Peyer's patch (tissue), 4 donors: ENCODE measurements at places on chromosomes 5 and 9. TPM values are rescaled to one million over a fixed set of nuclear protein-coding genes. Genes with fewer than 3 reads are reported as not detected.

Gene SMIM33
- 1.7 TPM for total RNA-seq

Gene PCDHA13
- 3.3 TPM for total RNA-seq

Gene PRRT1B
- not detected for total RNA-seq

Gene C9orf43
- 1.1 TPM for total RNA-seq

Gene POLE3
- 56.9 TPM for total RNA-seq

Gene TAF11L13
- not detected for total RNA-seq

Gene WDR38
- total RNA-seq: not detected

DNA sequence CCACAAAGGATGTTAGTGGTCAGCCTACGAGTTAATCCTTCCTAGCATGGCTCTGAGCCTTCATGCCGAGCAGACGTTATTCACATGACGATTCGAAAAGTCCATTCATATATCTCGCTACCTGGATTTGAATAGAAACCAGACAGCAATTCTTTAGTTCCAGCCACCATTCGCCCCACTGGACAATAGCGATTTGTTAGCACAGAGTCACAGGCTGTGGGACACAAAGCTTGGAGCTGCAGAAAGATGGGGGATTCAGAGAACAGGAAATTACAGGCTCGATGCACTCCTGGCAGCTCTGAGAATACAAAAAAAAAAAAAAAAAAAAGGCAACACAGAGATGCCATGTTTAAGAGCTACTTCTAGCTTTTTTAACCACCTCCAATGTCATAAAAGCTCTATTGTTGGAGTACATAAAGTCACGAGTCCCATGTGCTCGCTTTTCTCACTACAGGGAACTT lies 110.7 kb downstream of the NR6A1 start:
- DNase-seq: no peak

DNA sequence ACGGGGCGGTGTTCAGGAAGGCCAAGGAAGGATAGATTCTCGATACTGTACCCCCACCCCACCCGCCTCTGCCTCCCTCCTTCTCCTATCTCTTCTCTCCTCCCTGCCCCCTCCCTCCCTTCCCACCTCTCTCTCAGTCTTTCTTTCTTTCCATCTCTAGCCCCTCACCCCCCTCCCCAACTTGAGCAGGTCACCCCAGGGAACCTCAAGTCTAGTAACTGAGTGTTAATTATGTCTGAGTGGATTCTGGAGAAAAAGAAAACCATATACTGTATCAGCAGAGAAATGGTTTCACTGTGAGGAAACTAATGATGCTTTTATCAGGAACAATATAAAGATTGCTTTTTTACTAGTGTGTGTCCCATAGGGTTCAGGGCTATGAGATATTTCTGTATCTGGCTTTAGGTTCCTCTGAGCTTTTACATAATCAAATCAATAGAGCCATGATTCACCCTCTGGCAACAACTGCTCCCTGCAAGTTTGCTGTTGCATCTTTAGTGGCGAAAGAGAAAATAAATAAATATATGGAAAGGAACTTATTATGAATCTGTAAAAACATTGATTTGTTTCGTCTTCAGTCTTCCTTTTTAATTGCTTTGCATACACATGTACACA lies 639.7 kb downstream of the CCDC171 start:
- DNase-seq: no peak

DNA sequence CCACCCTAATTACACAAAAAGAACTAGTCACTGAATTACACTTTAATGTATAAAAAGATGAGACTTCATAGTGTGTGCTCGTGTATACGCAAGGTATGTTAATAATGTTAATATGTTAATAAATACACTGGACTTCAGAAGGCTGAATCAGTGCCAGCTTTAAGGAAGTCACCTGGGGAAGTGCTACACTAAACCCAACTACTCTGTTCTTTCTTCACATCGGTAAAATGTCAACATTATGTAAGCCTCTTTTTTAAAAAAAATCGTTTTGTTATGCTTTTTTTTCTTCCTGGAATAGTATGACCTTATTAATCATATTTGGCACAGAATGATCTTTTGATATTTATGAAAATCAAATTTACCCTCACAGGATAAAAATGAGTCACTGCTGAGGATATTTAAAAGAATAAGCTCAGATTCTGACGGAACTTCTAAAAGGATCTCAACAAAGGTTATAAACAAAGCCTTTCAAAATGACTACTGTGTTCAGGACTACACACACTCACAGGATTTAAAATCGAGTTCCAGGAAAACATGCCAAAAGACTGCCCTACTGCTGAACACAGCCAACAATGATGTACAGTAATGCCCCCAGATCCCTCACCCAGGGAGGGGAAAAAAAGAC lies 75.9 kb downstream of the AUH start:
- no peak for DNase-seq

DNA sequence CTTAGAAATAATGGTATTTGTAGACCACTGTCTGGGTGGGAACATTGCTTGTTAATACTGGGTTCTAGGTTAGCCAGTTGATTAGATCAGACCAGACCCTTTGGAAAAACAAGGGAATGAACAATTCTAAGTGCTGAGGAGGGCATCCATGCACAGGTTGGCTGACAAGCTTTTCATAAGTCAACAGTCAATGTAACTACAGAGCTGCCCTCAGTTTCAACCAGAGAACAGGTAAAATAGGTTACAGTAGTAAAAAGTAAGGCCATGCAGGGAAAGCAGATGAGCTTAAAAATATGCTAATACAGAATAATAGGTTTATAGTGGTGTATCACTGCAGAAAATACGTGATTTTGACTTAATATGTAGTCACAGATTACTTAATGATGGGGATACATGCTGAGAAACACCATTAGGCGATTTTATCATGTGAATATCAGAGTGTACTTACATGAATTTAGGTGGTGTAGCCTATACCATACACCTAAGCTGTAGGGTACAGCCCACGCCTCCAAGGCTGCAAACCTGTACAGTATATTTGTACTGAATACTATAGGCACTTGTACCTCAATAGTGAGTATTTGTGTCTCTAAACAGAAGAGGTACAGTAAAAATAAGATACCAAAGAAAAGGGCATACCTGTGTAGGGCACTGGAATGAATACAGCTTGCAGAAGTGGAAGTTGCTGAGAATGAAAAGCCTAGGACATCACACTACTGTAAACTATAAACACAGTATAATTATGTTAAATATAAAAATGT lies 6.1 kb upstream of the FGF18 start:
- DNase-seq: no peak

DNA sequence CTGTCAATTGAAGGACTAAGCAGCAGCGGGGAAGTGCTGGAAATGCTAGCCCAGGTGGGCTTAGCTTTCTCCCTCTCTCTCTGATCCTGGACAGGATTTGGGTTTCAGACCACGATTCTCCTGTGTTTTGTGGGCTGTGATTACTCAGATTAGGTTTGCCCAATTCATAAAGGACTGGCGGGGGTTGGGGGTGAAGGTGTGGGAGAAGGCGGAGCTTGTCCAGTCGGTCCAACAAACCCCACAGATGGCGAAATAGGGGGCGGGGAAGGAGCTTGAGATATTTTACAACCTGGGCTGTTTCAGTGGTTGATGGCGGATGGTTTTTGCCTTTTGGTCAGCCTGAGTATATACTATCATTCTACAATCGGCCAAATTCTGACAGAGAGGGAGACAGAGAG lies 35.2 kb downstream of the PCDHAC2 start:
- no peak for DNase-seq

- DNase-seq: no peak
These were observed 52.3 kb downstream of the UGCG start for GRCh38 chr9:111948951-111949350.

DNA sequence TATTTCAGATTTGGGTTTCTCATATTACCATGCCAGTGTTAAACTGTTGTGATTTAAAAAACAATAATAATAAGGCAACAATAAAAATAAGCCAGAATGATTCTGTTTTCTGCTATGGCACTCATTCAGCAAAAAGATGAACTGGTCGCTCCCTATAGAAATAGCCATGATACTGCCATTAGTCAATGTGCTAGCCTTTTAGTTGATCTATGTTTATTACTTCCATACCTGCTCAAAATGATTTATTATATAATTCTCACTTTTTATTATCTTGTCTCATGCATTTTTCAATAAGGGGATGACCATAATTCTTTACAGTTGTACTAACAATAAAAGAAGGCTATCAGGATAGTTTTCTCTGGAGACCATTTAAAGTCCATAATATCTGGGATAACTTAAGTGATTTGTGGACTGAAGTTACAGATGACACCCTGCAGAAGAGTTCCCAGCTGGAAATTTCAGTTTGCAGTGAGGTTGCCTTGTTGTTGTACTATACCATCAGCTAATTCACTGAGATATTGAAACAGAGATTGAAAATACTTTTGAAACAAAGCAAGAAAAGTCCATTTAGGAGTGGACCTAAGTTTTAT lies 334.3 kb downstream of the GABRB2 start:
- DNase-seq: no peak

- no peak for DNase-seq
These were observed 142.1 kb downstream of the EPB41L4A start for GRCh38 chr5:112276991-112277390.

DNA sequence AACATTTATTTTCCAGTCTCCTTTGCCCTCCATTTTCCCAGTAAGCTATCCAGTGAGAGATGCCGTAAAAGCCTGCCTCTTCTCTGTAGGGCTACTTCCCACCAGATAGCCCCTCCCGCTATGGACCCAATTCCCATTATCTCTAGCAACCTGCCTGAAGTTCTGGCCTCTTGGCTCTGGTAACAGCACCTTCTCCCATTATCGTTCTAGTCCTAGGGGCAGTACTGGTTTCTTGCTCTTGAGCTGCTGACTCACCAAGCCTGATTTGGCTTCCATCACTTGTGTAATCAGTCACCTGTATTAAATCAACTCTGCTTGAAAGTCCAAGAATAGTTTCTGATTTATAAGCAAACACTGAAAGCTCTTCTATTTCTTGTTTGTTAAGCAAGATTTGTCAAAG lies 42.8 kb upstream of the PARP8 start:
- DNase-seq: no peak

- DNase-seq: peak; percentile 83
These were observed 75.5 kb downstream of the PHAX start for GRCh38 chr5:126676195-126676624.

DNA sequence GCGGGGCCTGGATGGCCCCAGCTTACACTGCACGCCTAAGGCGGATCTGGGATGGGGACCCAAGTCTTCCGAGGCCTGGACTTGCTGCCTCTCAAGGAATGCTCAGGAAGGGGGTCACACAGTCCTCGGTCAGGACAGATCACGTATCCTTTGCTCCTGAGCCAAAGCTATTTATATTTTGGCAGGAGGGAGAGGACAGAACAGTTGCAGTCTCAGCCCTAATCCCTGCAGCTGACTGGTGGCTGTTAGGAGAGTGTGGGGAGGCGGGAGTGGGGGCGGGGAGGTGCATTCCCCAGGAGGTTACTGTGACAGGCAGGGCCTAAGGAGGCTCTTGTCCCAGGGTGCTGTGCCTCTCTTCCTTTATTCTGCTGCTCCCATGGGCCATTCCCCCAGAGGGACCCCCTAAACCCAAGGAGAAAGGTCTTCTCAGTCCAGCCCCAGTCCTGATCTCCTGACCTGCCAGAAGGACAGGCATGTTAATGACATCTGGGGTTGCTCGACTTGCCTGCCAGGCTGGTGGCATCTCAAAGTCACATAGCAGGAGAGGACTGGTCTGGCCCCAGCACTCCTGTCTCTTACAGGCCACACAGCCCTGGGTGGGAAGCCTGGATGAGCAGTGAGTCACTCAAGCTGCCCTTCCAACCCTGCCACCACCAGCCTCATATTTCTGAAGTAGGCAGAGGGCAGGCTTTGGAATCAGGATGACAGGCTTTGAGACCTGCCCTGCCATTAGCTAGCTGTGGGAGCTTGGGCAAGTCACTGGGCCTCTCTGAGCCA lies 51.9 kb downstream of the COL27A1 start:
- no peak for DNase-seq

DNA sequence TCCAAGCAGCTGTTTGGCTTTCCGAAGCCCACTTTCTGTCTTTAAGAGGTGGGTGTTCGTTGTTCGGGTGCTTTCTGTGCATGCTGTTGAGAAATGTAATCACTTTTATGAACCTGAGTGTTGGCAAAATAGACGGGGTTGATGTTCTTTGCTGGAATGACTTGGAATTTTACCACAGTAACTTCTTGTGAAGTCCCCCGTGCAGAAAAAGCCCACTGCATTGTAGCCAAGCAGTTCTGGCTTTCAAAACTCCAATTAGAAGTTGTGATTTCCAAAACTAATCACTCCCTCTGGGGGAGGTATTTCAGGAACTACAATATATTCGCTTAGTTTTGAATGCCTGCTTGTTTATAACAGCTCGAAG lies 111.1 kb downstream of the PAM start:
- DNase-seq: no peak

- DNase-seq: no peak
These were observed 475.7 kb upstream of the TNC start for GRCh38 chr9:115593587-115594091.

DNA sequence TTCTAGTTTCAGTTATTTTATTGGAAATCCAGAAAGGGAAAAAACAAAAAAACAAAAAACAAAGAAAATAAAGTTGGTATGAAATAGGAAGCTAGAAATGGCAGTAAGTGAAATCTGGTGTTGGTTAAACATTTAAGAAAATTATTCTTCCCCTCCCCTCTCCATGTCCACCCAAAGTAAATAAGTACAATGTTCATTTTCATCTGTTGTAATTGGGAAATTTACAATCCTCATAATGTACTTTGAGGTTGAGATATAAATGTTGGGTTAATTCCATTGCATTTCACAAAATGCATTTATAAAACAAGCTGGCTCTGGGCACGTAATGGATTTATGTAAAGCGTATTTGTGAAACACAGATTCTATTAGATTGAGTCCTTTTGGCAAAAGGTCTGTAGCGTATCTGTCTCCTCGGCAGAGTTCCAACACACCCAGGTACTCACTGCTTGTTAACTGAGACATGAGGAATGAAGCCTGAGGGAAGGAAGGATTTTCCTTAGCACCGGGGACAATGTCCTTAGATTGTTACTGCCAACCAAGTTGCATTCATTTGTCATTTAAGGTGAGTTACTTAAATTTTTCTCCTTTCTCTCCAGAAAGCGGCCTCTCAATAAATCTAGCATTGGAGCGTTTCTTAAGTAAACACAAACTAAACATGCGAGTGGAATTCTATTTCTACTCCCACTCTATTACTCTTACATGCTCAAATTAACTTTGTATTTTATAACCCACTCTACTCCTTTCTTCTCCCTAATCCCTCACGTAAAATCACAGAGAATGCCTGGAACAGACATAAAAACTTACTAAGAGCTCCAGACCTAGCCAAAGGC lies 912.3 kb upstream of the WWC1 start:
- DNase-seq: no peak

GRCh38 chr5:134118212-134118835 lies 3.8 kb downstream of the TCF7 start:
- DNase-seq: no peak

GRCh38 chr9:20252778-20253177 lies 369.5 kb downstream of the MLLT3 start:
- no peak for DNase-seq

DNA sequence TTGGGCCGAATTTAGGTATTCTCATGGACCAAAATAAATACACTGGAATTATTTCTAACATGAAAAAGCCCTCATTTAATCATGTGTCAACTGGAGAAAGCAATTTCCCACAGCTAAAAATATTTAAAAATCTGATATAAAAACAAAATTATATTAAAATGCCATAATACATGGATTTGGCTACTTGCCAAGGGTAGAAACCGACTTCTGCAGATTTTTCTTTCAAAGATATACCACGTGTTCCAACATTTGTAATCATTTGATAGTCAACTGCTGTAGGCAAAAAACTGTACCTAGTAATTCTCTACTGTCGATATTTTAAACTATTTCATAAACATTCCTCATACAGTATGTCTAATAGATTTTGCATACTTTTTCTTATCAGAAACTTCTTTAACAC lies 237.6 kb downstream of the FBXL17 start:
- no peak for DNase-seq
